Myocyte (in vitro differentiated cells): ENCODE measurements at places on chromosomes 5 and 9.
A peak's percentile ranks its signal among the peaks of the same experiment; 100 is the strongest.

GRCh38 chr5:16179936-16180788, 571 bp upstream of the MARCHF11 start:
- no peak for DNase-seq

GRCh38 chr5:139284295-139284694, 9.2 kb upstream of the MATR3 start:
- DNase-seq, result no peak

GRCh38 chr9:125746017-125746773, 978 bp upstream of the PBX3 start:
- peak; percentile 97 for DNase-seq

- no peak for DNase-seq
These were observed 789.7 kb upstream of the ZNF608 start for GRCh38 chr5:125536095-125536494.

DNA sequence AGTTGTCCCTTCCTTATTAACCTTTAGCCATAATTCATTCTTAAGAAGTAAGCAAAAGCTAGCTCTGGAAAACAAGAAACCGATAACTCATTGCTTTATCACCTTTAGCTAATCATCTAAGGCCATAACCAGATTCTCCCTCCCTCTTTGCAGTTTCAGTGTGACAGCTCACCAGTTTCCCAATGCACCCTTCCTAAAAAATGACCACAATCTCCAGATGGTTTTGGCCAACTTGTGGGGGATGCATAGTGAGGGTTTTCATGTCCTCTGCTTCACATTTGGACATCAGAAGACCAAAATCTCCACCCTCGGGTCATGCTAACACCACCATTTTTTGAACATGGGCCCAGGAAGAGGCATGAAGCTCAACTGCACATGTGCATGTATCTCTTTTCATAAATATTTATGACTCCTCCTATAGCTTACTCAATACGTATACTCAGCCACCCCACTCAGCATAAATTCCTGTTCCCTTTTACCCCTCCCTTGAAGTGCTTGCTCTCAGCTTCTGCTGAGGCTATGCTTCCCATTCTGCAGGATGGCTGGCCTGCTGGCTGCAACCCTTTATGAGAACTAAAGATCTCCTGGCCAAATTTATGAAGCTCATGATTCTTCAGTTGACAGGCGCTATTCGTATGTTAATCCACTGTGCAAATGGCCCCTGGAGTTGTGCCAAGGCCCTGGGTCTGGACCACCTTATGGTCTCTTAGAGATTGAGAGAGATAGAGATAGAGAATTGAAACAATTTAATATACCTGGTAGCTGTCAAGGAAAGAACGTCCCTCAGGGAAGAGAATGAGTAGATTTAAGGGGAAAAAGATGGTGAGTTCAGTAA, 14.8 kb downstream of the PPP3R2 start:
- no peak for DNase-seq

GRCh38 chr5:31443572-31443971, 88.3 kb downstream of the DROSHA start:
- DNase-seq, result no peak

GRCh38 chr9:72978744-72979143, 25.9 kb upstream of the ALDH1A1 start:
- peak; percentile 72 for DNase-seq
